HepG2 (cell line): ENCODE measurements at places on chromosomes 1 and 21.

- DNase-seq, result no peak
Measured at GRCh38 chr21:42413093-42413492, 9.4 kb downstream of the UBASH3A start.

GRCh38 chr1:24355466-24355865, 36.3 kb downstream of the GRHL3 start:
- no peak for DNase-seq

- DNase-seq, result no peak
Measured at GRCh38 chr1:175198332-175198731, 5.8 kb upstream of the KIAA0040 start.

DNA sequence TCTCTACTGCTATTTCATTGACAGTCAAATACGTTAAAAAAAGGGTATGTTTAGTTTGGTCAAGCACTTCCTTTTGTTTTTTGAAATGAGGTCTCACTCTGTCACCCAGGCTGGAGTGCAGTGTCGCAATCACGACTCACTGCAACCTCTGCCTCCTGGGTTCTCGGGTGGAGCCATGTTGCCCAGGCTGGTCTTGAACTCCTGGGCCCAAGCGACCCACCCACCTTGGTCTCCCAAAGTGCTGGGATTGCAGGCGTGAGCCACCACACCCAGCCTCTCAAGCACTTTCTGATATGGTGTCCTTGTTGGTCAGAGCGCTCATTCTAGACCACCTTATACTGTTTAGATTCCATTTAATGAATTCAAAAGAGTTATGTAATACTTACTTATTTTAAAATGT, 20.9 kb upstream of the RHBDL2 start:
- peak; percentile 26 for DNase-seq

- no peak for DNase-seq
Measured at GRCh38 chr1:60051191-60051590, 22.4 kb downstream of the C1orf87 start.

DNA sequence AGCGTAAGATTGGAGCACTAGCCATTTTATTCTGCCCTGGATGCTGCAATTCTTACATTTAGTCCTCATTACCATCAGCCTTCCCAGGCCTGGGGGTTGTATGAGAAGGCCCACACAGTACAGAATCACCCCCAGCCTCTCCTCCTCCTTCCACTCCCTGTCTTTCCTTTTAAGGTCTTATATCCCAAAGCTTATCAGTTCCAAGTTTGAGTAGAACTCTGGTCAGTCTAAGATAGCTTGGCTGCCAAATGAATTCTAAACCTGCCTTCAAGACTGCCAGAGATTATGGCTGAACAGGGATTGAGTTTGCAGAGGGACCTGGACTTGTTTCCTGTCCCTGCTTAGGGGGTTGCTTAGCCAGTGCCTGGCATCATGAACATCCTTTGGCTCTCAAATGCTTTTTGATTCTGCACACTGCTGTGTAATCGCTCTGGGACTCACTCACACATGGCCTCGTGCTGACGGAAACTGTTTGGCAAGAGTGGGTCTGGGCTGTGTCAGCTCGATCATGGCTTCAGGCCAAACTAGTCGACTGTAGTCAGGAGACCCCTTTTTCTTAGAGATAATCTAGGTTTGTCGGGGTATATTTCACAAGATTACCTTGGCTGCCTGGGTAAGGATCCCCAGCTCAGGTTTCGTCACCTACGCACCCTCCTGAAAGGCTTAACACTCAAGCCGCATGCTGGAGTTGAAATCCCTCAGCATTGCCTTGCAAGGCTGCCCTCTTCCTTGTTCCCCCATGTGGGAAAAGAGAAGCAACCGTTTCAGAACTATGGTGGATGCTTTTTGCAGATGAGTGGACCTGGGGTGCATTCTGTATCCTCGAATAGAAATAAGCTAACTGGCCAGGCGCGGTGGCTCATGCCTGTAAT, 252.6 kb downstream of the NFIA start:
- no peak for DNase-seq

- DNase-seq, result no peak
Measured at GRCh38 chr1:22233222-22233621, 90.3 kb upstream of the WNT4 start.

DNA sequence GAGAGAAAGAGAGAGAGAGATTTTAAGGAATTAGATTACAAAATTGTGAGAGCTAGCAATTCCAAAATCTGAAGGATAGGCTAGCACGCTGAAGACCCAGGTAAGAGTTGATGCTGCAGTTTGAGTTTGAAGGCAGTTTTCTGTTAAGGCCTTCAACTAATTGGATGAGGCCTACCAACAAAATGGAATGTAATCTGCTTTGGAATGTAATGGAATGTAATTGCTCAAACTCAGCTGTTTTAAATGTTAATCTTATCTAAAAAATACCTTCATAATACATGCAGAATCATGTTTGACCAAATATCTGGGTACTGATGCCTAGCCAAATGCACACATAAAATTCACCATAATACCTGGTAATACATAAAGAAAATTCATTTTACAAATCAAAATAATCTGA, 976.1 kb downstream of the LTN1 start:
- DNase-seq, result no peak

- peak; percentile 23 for DNase-seq
Measured at GRCh38 chr21:37829447-37829846, 86.8 kb downstream of the KCNJ6 start.

- no peak for DNase-seq
Measured at GRCh38 chr1:12811409-12811784, 19.8 kb downstream of the PRAMEF11 start.

DNA sequence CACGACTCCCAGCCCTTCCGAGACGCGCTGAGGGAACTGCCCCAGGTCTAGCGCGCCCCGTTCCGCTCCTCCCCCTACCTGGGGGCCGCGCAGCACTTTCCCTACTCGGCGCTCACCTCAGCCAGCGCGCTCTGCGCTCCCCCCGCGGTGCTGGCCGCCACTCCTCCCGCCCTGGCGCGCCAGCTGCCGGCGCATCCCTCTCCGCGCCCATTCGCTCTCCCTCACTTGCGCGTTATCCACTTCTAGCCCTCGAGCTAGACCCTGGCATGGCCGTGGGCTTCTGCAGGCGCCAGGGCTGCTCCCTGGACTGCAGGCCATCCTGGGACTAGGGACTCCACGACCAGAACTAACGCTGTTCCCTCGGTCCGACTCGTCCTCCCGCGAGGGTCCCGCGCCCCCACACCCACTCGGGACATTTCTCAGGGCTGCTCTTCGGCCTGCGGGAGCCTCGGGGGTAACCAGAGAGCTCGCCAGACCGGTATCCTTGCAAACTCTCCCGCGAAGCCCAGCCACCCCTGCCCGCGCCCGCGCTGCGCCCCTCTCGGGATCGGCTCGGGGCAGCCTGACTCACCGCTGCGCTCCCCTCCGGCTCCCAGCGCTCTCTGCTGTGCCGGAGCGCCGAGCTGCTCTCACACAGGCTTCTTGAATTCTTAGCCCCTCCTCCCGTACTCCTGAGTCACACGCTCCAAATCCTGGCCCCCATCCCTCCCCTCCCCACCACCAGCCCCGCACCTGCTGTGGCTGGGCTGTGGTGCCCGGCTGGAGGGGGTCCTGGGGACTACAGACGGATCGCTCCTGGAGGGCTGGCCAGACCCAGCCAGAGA, at the start of gene NGF:
Gene NGF (minus strand): TSS at position 617 of the 824 bp plus-strand sequence. CDS start 51,454 bp downstream, outside the sequence.
- no peak for DNase-seq

GRCh38 chr1:232921381-232921780, 29.0 kb upstream of the NTPCR start:
- no peak for DNase-seq

- peak; percentile 65 for DNase-seq
Measured at GRCh38 chr1:111769517-111770146, 13.9 kb downstream of the DDX20 start.

GRCh38 chr1:179549368-179549700, 26.4 kb downstream of the NPHS2 start:
- DNase-seq, result no peak

- DNase-seq, result no peak
Measured at GRCh38 chr1:178506177-178506576, 6.7 kb upstream of the TEX35 start.

- no peak for DNase-seq
Measured at GRCh38 chr1:110877776-110878175, 4.8 kb downstream of the CD53 start.

DNA sequence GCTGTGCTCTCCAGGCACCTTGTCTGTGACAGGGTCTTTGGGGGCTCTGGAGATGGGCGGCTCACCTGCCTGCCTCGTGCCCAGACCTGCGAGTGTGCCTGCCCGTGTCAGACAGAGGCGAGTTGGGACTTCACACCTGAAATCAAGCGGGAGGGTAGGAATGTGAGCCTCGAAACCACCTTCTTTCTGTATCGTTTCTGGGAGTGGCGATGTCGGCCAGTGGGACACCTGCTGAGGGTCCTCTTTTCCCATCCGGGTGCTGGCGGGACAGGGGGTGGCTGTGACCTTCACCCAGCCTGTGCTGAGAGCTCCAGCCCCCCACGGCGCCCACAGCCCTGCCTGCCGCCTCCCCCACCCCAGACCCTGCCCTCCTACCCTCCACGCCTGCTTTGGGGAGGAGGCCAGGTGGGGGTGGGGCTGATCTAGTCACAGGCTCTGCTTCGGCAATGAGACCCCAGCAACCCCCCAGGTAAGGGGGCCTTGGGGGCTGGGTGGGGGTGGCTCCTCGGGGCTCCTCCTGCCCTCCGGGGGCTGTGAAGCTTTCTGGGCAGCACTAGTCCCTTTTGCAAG, 15.6 kb upstream of the FAAP20 start:
- no peak for DNase-seq

DNA sequence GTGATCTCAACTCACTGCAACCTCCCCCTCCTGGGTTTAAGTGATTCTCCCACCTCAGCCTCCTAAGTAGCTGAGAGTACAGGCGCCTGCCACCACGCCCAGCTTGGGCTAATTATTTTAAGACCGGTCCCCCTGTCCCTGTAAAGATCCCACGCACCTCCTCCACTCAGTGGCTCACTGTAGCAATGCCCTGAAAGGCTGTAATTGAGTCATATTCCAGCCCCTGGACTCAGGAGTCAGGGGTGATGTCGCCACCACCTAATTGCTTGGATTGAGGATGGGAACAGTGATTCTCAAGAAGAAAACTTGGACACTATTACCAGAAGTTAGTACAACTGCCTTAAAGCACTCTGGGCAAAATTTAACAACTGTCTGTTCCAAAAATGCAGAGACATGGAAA, 3.1 kb upstream of the EDARADD start:
- no peak for DNase-seq

- DNase-seq, result no peak
Measured at GRCh38 chr1:47767741-47768100, 229.5 kb downstream of the TRABD2B start.

DNA sequence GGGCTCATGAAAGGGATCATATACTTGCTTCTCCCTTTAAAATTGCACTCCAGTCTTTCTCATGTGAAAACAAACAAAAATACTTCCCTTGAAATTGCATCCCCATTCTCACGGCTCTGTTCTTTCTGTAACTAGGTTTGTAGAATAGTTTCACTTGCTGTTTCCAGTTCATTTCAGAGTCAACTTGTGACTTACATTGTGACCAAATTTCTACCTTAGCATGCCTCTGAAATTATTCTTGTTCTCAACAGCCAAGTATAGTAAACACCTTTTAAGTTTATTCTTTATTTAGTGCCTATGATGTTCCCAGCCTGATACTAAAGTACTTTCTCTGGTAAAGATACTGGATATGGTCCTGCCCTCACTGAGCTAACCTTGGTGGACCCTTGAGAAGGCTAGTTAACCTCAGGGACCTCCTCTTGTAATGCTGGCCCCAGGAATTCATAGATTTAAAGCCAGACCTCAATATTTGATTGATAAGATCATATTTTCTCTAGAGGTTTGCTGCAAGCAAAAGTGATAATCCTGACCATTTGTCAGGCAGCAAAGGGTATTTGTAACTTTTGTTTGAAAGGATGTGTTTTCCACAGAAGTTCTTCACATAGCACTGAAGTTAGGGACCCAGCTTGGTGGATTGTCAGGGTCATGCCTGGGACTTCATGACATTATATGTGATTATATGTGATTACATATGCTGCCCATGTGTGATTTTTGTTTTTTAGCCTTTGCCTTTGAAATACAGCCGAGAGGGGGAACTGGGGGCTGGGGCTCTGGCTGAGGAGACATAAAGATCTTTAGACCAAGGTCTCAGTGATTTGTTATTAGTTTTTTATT, 29.6 kb downstream of the VANGL2 start:
- DNase-seq, result no peak

DNA sequence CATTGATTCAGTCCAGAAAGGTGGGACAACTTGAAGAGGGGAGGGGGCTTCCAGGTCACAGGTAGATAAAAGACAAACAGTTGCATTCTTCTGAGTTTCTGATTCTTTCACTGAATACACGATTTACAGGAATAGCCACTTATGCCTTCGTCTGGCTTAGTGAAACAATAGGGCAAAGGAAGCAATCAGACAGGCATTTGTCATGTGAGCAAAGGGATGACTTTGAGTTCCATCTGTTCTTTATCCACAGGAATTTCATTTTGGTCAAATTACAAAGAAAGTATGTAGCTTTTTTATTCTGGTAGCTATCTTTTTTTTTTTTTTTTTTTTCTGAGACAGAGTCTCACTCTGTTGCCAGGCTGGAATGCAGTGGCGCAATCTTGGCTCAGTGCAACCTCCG, 202.5 kb downstream of the TTLL7 start:
- no peak for DNase-seq
